ENCODE measurements at places on chromosomes 4 and X. TPM values are rescaled to one million over a fixed set of nuclear protein-coding genes. Genes with fewer than 3 reads are reported as not detected.

DNA sequence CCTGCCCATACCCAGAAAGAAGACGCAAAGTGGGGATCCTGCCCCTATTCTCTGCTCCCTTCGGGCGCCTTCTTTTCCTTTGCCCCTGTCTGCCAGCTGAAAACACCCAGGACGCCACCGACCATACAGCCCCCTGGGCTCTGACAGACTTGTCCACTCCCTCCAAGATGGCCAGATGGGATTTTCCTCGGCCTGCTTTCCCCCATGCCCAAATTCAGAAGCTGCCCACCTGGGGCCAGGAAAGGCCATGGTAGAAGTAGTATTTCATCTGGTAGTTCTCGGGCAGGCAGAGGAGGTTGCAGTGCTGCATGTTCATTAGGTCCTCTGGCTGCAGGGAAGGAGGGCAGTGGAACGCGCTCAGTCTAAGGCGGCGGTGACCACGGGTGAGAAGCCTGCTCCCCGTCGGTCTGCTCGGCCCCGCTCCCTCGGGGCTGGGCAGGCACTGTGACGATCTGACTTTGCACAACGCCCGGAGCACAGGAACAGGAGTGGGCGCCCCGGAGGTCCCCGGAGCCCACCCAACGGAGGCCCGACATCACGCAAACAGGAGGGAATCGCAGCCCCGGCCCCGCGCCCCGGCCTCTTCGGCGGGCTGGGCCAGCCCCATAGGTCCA, 582 bp downstream of the NAA10 start:
- H3K36me3 ChIP-seq, result no peaks in the 10 kb centered on the region
- DNase-seq, result peak; percentile 32
- no peaks in the 10 kb centered on the region for H3K27me3 ChIP-seq
- H3K4me3 ChIP-seq, result peak overlapping the region; percentile 55
- H3K4me1 ChIP-seq, result no peaks in the 10 kb centered on the region

CWH43 gene
- total RNA-seq, result not detected

C4orf36 gene
- total RNA-seq, result 1.2 TPM

TMEM131L gene
- 20.1 TPM for total RNA-seq

CLDN2 gene
- total RNA-seq, result not detected

DNA sequence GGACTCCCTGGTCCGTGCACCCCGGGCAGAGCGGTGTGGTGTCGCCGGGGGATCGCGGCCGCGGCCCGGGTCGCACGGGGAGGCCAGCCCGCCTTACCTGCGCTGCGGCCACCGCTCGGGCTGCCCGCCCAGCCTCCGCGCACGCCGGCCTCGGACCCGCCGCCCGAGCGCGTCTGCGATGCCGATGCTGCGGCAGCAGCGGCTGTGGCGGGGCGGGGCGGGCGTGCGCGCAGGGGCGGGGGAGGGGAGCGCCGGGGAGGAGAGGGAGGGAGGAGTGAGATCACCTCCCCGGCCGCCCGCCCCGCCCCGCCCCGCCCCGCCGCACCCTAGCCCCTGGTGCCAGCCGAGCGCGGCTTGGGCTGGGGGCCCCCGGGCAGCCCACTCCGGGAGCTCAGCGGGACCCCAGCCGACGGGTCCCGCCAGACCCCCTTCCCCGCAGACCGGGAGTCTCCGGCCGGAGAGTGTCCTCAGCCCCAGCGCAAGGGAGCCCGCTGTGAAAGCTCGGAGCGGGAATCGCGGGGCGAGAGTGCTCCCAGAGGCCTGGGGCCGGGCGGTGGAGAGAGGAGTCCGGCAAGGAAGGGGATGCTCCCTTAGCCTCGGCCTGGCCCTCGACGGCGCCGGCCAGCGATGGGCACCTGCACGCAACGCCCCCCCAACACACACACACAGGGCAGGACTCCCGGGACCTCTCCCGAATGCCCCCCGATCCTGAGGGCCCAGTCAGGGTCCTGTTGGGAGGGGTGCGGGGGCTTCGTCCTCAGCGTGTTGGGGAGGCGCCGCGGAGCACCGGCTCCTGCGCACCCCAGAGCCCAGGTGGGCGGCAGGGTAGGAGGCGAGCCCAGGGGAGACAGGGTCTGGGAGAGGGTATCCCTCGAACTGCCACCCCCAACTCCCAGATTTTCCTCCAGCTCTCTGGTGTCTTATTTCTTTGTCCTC, at the start of gene L1CAM:
L1CAM (minus strand) TSS at position 206 of the 936 bp plus-strand sequence. CDS start 10,337 bp downstream, outside the sequence.
- H3K27me3 ChIP-seq, result no peaks in the 10 kb centered on the region
- no peak within 1 kb of the TSS for H3K27ac ChIP-seq
- no peaks in the 10 kb centered on the region for H3K36me3 ChIP-seq
- H3K4me3 ChIP-seq, result no peak within 1 kb of the TSS
- DNase-seq, result no peak

RBMXL3 gene
- total RNA-seq, result not detected

All from aorta (tissue), 5 donors.